HepG2 (cell line): ENCODE measurements at places on chromosomes 3 and 15.

GRCh38 chr3:54965746-54966145, 37.9 kb upstream of the LRTM1 start:
- H3K36me3 ChIP-seq: no peaks in the 10 kb centered on the region
- H3K4me1 ChIP-seq: peaks cover 11% of the 10 kb centered on the region
- H3K27me3 ChIP-seq: peaks cover 7% of the 10 kb centered on the region; the same call in 1 of the 3 replicates
- no peak overlapping the region for H3K27ac ChIP-seq
- no peak overlapping the region for H3K4me3 ChIP-seq

GRCh38 chr3:185549122-185549521, 3.3 kb downstream of the LIPH start:
- DNase-seq: no peak
- H3K27me3 ChIP-seq: no peaks in the 10 kb centered on the region
- no peak overlapping the region for H3K27ac ChIP-seq
- no peak overlapping the region for H3K4me3 ChIP-seq
- no peaks in the 10 kb centered on the region for H3K36me3 ChIP-seq
- peaks cover 42% of the 10 kb centered on the region for H3K4me1 ChIP-seq

DNA sequence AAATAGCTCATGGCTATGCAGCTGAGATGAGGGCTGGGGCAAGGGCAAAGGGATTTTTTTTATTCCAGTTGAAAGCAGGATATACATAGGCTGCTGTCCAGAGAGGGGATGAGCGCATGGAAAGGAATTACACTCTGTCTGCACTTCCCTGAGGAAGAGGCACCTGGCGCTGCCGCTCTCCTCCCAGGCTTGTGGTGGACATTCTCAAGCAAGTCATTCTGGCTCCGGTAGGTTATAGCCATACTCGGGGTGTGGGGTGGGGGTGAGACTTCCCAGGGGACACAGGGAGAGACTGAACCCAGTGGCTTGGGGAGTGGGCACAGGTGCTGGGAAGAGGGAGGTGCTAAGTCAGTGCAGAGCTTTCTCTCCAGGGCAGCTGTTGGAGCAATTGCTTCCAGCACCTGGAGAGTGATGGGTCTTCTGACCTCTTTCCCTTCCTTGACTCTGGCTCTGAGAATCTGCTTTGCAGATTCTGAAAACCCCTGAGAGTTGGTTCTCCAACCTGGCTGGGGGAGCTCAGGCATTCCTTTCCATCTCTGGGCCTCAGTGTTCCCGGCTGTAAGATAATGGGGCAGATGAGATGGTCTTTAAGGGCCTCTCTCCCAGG, 24.3 kb downstream of the CYP8B1 start:
- H3K27me3 ChIP-seq: no peaks in the 10 kb centered on the region
- no peak overlapping the region for H3K27ac ChIP-seq
- H3K4me1 ChIP-seq: peaks cover 95% of the 10 kb centered on the region
- H3K4me3 ChIP-seq: no peak overlapping the region

DNA sequence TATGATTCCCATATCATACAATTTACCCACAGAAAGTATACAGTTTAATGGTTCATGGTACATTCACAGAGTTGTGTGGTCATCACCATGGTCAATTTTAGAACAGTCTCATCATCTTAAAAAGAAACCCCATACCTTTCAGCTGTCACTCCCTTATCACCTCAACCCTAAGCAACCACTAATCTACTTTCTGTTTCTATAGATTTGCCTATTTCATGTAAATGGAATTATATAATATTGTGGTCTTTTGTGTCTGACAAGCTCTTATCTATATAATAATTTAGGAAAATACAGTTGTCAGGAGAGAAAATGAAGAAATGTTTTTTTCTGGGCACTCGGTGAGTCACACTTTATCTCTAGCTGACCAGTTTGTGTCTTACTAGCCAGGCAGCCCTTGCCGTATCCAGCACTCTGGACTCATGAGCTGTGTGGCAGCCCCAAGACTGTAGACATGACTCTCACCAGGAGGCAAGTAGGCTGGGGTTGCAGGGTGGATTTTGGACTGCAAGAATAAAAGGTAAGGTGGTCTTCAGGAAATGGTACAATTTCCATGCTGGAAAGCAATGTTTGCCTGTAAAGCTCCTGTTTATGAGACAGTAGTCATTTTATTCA, 234.6 kb downstream of the THRB start:
- DNase-seq: no peak
- no peaks in the 10 kb centered on the region for H3K36me3 ChIP-seq
- no peak overlapping the region for H3K4me3 ChIP-seq
- H3K27me3 ChIP-seq: no peaks in the 10 kb centered on the region
- no peak overlapping the region for H3K27ac ChIP-seq

DNA sequence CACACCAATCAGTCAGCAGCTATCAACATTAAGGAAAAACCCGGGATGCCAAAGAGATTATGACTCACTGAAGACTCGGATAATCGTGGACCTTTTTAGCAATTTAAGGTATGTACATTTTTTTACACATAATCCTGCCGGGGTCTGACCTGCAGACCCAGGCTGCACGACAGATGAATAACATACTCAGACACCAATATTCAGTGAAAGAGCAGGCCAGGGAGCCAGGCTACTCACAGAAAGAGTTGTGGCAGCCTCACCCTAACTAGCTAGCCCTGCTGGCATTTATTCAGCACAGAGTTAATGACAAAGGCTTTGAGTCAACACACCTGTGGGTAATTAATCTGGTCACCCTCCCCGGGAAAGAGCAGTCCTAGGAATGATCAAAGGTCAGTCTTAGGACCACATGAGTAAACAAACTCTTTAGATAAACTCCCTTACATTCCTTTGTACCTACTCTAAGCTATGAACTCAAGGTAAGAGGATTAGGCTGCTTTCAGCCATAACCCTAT, 727.5 kb downstream of the TBL1XR1 start:
- DNase-seq: peak; percentile 0
- H3K27ac ChIP-seq: no peak overlapping the region
- H3K36me3 ChIP-seq: no peaks in the 10 kb centered on the region
- no peaks in the 10 kb centered on the region for H3K27me3 ChIP-seq
- H3K4me3 ChIP-seq: no peak overlapping the region

DNA sequence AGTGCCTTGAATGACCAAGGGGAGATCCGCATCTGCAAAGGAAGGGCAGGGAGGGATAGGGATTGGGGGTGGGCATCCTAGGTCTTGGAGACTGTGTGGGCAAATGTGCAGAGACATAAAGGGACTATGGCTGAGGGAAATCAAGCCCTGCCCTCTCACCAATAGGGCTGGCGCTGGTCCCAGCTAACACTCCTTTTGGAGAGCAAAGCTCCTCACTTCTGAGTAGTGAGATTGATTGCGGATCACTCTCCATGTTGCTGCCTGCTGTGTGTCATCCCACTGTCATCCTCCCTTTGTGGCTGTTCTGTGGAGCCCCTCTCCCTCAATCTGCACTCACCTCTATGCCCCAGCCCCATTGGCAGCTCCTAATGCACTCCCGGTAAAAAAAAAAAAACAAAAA, 2.2 kb upstream of the CELSR3 start:
- DNase-seq: no peak
- no peak overlapping the region for H3K4me3 ChIP-seq
- H3K27me3 ChIP-seq: no peaks in the 10 kb centered on the region
- no peaks in the 10 kb centered on the region for H3K36me3 ChIP-seq
- peaks cover 21% of the 10 kb centered on the region for H3K4me1 ChIP-seq

DNA sequence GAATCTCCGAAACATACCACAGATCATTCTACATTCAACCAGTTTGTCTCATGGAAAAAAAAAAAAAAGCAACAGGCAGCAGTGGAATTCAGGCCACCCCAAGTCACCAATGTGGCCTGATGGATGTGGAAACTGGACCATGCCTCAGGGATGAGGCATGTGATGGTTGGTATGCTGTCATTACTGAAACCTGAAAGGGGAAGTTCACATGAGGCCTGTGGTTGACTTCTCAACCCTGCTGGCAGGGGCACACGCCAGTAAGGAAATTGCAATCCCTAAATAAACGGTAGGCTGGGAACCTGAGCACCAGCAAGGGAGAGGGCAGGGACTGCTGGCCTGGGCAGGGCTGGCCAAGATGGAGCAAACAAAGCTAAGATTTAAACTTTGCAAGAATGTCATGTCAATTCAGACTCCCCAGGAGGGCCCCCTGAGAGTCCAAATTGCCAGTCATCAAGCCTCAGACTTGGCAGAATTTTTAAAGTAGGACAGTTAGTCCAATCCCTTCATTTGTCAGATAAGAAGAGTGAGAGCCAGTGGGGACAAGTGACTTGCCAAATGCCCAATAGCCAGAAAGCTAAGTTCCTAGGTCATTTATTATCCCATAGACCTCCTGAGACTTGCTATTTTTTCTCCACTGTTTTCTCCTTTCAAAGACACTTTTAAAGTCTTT, 310.4 kb downstream of the ERC2 start:
- no peak overlapping the region for H3K27ac ChIP-seq
- no peaks in the 10 kb centered on the region for H3K36me3 ChIP-seq
- DNase-seq: no peak
- no peaks in the 10 kb centered on the region for H3K27me3 ChIP-seq

DNA sequence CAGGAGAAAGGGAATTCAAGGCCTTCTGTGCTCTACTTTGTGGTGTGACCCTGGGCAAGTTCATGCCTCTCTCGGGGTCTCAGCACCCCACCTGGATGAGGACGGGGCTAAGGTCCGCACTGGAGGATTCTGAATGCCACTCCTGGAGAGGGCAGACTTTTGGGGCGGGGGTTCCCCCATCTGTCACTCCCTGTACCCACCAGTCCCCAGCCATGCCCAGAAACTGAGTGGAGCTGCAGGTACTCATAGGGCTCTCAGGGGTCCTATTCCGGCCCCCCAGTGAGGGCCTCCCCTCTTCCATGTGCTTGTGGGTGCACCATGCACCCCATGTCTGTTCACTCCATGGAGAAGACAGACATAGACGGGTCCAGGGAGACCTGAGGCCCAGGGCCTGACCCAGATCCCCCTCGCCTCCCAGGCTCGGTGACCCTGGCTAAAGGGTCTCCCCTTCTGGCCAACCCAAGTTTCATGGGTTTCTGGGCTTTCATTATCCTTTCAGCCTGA, 26.0 kb downstream of the ACSBG1 start:
- peaks cover 48% of the 10 kb centered on the region; the same call in 2 of the 3 replicates for H3K27me3 ChIP-seq
- H3K27ac ChIP-seq: no peak overlapping the region
- no peaks in the 10 kb centered on the region for H3K36me3 ChIP-seq
- no peak overlapping the region for H3K4me3 ChIP-seq
- no peaks in the 10 kb centered on the region for H3K4me1 ChIP-seq

DNA sequence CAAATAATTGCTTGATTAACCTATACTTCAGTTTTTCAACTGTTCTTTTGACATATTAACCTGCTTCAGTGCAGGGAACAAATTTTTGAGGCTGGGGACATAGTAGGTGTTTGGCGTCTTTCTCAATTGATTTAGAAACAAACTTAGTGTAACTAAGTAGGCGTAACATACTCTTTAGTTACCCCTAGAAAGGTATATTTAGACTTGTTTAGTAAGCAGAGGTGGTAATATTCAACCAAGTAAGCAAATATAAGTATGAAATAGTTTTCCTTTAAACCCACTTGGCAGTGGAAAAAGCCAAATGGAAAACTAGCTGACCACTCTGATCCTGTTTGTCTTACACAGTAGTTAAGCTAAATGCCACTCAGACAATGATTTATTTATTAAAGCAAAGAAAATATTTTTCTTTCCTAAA, 113.2 kb downstream of the MBNL1 start:
- H3K27ac ChIP-seq: peak overlapping the region; percentile 43
- peaks cover 66% of the 10 kb centered on the region for H3K4me1 ChIP-seq
- H3K4me3 ChIP-seq: no peak overlapping the region; the same call in 1 of the 2 replicates
- peak; percentile 30 for DNase-seq

DNA sequence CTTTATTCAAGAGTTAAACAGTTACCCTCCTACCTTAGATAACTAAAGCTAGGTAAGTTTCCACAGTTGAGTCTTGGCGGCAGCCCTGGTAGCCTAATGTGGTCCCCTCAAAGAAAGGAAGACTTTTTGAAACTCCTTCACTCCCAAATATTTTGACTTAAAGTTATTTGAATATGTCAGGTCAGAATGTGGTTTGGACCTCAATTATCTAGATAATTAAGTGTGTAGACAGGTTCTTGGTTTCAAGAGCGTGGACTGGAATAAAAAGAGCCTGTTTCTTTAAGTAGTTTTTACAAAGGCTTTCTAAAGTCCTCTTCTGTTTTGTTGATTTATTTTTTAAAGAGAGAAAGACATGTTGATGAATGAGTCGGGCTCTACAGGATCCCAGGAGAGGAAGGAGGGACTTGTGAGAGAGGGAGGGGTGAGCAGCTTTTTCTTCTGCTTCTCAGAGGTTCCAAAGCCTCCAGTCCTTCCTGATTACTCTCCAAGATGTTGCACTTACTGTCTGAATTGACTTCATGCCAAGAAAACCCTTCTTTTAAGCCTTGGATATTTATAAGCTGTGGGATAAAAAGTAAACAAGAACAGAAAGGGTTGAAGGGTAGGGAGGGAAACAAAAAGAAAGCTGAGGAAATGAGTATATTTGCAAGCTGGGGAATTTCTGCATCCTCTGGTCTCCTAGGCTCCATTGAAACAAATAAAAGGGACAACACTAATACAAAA, 457.4 kb downstream of the IGSF11 start:
- H3K36me3 ChIP-seq: no peaks in the 10 kb centered on the region
- H3K4me1 ChIP-seq: no peaks in the 10 kb centered on the region
- no peak for DNase-seq
- H3K4me3 ChIP-seq: no peak overlapping the region
- no peak overlapping the region for H3K27ac ChIP-seq

DNA sequence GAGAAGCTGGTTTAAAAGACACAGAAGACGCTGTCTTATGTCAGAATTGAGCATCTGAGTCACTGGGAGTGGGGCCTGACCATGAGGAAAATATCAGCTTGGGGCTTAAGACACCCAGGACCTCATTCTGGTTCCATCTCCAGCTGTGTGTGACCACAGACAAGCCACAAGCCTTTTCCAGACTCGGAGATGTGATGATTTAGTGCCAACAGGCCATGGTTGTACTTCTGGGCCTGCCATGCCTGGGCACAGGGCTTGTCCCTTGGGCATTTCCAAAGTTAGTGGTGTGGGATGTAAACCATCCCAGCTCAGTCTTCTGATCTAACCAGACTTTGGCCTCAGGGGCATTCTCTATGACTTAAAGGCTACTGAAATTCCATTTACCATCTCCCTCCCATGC, 269.8 kb downstream of the RYR3 start:
- no peaks in the 10 kb centered on the region for H3K4me1 ChIP-seq
- H3K36me3 ChIP-seq: no peaks in the 10 kb centered on the region
- no peak for DNase-seq
- H3K27ac ChIP-seq: no peak overlapping the region

DNA sequence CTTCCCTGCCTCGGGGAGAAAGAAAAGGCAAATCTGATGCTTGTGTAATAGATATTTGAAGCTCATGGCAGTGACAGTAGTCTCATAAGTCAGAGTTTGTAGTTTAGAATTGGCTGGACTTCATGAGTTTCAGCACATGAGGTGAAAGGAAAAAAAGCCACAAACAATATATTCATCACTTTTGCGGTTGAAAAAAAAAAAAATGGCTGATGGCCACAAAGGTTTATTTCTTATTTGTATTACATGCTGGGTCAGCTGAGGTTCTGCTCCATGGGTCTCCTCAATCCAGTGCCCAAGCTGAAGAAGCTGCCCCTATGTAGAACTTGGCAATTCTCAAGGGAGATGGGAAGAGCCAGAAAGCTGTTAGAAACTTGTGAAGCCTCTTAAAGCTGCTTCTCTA, 2.2 kb upstream of the ZMAT3 start:
- H3K27ac ChIP-seq: no peak overlapping the region
- peaks cover 8% of the 10 kb centered on the region for H3K27me3 ChIP-seq
- DNase-seq: no peak
- H3K36me3 ChIP-seq: no peaks in the 10 kb centered on the region
